ENCODE measurements at places on chromosomes 4 and X. TPM values are rescaled to one million over a fixed set of nuclear protein-coding genes. Genes with fewer than 3 reads are reported as not detected.

FDCSP gene
- total RNA-seq: not detected

EDA gene
- 3.3 TPM for total RNA-seq

GLUD2 gene
- total RNA-seq: 1.4 TPM

TMEM144 gene
- total RNA-seq: 0.29 TPM

RNF128 gene
- total RNA-seq: not detected

ZRSR2 gene
- total RNA-seq: 17.3 TPM

FAM133A gene
- not detected for total RNA-seq

NHSL2 gene
- 0.97 TPM for total RNA-seq

TAF7L gene
- not detected for total RNA-seq

ZMAT1 gene
- 3.9 TPM for total RNA-seq

NWD2 gene
- total RNA-seq: not detected

VGLL1 gene
- not detected for total RNA-seq

TDO2 gene
- total RNA-seq: not detected

FGFR3 gene
- 0.27 TPM for total RNA-seq

PCYT1B gene
- total RNA-seq: 0.24 TPM

DMRTC1B gene
- total RNA-seq: not detected

MSL3 gene
- 45.3 TPM for total RNA-seq

JADE1 gene
- total RNA-seq: 25.4 TPM

DIPK2B gene
- not detected for total RNA-seq

F8A1 gene
- 42.9 TPM for total RNA-seq

UBA6 gene
- total RNA-seq: 107 TPM
